ENCODE measurements at places on chromosomes 1 and 21.

GRCh38 chr1:238340989-238341388, 450.3 kb upstream of the ZP4 start:
- no peak for DNase-seq

- no peak for DNase-seq
Measured at GRCh38 chr1:17265162-17265561, 16.3 kb downstream of the PADI3 start.

- DNase-seq: no peak
Measured at GRCh38 chr1:22201023-22201422, 58.1 kb upstream of the WNT4 start.

DNA sequence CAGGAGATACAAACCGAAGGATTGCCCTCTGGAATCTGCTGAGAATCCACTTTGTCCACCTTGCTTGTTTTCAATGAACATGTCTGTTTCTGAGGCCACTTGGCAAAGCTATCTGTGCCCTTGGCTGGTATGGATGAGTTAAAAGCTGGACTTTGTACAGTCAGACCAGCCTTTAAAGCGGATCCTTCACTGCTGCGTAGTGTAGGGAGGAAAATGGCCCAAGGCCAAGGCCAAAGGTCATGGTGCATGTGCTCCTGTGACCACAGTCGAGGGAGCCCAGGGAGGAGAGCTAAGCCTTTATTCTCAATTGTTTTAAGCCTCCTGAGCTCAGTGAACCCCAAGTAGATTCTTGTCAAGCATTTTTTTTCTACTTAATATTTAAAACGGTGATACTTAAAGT, 37.0 kb downstream of the KCNJ15 start:
- no peak for DNase-seq

GRCh38 chr1:109394591-109395281, 3.0 kb downstream of the SORT1 start:
- no peak for DNase-seq

DNA sequence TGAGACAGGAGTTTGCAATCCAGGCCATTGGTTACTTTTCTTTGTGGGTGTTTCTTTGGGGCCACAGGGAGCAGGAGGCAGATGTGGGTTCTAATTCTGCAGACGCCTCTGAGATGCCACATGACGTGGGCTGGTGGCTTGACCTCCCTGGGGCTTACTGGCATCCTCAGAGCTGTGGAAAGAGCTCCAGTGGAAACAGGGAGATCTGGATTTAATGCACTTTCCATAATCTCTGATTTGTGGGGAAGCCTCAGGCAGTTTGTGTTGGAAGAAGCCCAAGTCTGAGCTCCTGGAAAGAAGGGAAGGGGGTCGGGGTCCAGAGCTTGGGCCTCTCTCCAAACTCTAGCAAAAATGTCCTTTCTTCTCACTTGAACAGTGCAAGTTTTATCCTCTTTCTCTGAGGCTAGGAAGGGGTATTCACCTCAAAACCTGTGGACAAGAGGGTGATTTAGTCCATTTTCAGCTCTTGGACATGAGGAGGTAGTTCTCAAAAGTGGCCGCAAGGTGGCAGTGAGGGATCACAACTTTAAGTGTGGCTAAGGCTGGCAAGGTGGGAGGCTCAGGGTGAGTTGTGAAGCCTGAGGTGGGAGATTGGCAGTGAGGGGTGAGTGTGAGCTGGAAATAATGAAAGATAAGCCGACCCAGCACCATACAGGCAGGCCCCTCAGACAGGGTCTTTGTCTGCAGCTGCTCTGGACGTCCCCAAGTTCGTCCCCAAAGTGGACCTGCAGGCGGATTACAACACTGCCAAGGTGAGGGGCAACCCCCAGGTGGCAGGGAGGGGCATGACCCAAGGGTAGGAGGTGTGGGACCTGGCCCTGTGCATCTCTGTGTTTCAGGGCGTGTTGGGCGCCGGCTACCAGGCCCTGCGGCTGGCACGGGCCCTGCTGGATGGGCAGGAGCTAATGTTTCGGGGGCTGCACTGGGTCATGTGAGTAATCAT, 9.2 kb downstream of the IKBKE start:
- DNase-seq: peak; percentile 51

Data from mesothelial cell of epicardium (in vitro differentiated cells).